ENCODE measurements at places on chromosomes 2 and 18. TPM values are rescaled to one million over a fixed set of nuclear protein-coding genes. Genes with fewer than 3 reads are reported as not detected.
A peak's percentile ranks its signal among the peaks of the same experiment; 100 is the strongest.

- no peak for DNase-seq
These were observed 8.6 kb upstream of the RNF152 start for GRCh38 chr18:61901323-61901986.

DNA sequence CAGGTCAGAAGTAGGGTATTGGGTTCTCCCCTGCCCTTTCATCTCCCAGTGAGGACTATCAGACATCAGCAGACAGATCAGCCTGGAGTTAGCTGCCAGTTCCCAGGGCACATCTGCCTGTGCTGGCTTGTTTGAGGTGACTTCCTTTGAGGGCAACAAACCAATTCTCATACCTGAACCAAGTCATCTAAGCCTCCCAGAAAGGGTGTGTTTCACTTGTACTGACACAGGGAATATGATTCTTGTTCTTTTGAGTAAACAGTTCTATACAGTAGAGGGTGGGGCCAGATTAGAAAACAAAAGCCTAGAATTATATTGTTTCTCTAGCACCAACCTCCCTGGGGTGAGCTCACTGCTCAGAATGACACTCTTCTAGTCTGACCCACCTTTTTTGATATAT is 591.9 kb downstream of the SLC4A3 start:
- no peak for DNase-seq

Gene KLHL14
- not detected for total RNA-seq

DNA sequence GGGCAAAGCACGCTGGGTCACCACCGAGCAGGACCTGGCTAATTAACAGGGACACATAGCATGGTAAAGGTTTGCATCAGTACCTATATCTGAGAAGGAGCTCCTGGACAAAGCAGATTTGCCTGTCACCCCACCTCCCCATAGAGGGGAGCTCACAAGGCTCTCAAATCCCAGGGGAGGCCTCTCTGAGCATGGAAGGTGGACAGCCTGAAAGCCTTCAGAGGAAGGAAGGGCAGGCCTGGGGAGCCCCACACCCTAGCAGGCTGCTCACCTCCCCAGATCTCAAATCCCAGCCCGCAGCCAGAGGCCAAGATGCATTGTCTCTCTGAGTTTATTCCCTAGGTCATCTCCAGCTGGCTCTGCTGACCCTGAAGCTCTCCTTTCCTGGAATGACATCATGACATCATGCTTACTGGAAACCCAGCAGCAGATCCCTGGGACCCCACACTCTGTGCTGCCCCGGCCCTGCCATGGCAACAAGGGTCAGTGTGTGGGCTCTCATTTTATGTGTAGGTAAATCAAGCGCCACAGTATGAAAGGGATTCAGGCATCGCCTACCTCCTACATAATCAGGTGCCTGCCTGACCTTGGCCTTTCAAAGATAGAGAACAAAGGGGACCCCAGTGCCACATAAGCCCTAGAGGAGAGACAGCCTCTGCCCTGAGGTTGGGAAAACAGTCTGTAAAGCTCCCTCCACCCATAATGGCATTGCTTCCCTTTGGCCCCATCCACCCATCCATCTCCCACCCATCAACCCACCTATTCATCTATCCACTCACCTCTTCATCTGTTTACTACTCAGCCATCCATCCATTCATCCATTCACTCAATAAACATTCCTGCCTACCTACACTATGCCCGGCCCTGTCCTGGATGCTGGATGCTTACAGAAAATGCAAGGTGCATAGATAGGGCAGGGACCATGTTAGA is 15.7 kb upstream of the TEX51 start:
- DNase-seq, result no peak

- no peak for DNase-seq
These were observed 1022.4 kb downstream of the TMEM182 start for GRCh38 chr2:103784261-103784660.

Gene CDH20
- total RNA-seq, result not detected

Gene ATP6V1B1
- not detected for total RNA-seq

Gene SLC16A14
- 0.40 TPM for total RNA-seq

DNA sequence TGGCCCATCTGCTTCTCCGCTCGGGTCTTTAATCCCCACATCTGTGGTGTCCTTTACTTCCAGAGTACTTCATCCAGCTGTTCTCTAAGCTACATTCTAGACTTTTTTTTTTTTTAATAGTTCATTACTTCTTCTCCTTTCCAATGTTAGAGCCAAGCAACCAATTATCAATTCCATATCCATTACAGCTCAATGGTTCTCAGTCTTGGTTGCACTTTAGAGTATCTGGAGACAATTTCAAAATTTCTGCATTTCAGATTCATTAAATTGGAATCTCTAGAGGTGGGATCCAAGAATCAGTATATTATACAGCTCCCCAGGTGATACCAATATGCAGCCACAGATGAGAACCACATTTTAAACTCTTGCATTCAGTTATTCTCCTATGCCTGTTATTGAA is 43.9 kb upstream of the ZSWIM2 start:
- DNase-seq, result no peak

- no peak for DNase-seq
These were observed 155.5 kb upstream of the OTX1 start for GRCh38 chr2:62894966-62895631.

DNA sequence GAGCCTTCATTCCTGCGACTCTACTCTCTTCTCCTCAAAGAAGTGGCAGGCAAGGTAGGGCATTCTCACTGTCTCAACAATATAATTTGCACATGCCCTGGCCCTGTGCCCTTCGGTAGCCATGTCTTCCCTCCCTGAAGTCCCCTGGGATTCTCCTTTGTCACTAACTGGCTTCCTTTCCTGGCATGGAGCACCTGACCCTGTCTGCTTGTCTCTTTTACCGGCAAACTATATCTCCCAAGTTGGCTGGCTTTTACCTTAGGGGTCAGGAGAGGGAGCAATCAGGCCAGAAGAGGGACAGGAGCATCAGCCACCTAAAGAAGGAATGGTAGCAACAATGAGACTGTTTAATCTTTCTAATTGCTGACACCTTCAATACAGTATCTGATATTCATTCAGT is 51.9 kb upstream of the RMDN2 start:
- no peak for DNase-seq

DNA sequence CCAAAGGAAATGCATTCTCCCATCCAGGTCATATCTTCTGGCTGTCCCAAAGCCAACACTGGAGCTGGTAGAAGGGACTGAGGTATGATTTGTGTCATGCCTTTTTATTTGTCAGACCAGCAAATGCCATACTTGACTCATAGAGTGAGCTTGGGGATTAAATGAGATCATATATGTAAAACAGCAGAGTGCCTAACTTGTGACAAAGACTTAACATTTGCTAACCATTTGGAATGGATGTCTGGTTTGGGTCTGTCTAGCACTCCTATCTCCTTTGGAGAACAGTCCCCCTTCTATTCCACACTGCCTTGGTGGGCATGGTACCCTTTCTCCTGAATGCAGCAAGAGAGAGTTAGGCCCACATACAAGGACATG is 128.5 kb upstream of the LGALSL start:
- peak; percentile 23 for DNase-seq

DNA sequence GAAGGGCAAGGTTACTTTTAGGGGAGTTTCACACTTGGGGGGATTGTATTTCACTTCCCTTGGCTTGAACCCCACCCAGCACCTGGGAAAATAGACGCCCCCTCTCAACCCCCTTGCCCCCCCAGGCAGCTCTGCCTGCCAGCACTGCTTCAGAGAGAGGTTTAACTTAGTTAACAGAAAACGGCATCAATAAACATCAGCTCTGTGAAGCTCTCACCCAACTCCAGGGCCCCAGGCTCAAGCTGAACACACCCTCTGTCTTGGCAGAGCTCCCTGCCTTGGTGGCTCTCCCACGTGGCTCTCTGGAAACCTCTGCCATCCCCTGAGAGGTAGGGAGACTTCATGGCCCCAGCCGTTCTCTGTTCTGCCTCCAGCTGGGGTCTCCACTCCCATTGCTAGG is 244.1 kb downstream of the ACKR3 start:
- no peak for DNase-seq

- no peak for DNase-seq
These were observed 554.9 kb downstream of the PLCL1 start for GRCh38 chr2:198359308-198359707.

Gene MERTK
- total RNA-seq, result 0.05 TPM

DNA sequence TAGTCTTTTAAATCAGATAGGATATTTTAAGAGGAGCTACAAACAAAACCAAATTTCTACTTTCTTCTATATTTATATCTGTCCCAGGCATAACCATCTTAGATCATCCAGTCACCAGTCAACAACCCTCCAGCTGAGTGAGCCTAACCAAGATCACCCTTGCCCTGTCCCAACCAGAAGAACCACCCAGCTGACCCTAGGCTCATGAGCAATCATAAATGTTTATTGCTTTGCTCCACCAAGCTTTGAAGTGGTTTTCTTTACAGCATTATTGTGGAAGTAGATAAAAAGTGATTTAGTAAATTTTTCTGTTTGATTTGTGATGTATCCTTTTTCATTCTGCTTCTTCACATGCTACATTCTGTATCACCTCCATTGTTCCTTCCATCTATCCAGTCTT is 167.2 kb upstream of the PIEZO2 start:
- no peak for DNase-seq

GRCh38 chr2:48531141-48531648 is 1.2 kb downstream of the STON1 start:
- DNase-seq, result peak; percentile 91

Gene FZD7
- total RNA-seq, result 137 TPM

- no peak for DNase-seq
These were observed 199.6 kb upstream of the MMADHC start for GRCh38 chr2:149787206-149787605.

Gene TUBA3D
- not detected for total RNA-seq

Gene ZC3H6
- total RNA-seq, result 4.4 TPM

- no peak for DNase-seq
These were observed 350.2 kb downstream of the RIT2 start for GRCh38 chr18:42765302-42765701.

- DNase-seq, result no peak
These were observed 69.8 kb upstream of the ACVR1C start for GRCh38 chr2:157698430-157698829.

Gene CTLA4
- total RNA-seq, result not detected

DNA sequence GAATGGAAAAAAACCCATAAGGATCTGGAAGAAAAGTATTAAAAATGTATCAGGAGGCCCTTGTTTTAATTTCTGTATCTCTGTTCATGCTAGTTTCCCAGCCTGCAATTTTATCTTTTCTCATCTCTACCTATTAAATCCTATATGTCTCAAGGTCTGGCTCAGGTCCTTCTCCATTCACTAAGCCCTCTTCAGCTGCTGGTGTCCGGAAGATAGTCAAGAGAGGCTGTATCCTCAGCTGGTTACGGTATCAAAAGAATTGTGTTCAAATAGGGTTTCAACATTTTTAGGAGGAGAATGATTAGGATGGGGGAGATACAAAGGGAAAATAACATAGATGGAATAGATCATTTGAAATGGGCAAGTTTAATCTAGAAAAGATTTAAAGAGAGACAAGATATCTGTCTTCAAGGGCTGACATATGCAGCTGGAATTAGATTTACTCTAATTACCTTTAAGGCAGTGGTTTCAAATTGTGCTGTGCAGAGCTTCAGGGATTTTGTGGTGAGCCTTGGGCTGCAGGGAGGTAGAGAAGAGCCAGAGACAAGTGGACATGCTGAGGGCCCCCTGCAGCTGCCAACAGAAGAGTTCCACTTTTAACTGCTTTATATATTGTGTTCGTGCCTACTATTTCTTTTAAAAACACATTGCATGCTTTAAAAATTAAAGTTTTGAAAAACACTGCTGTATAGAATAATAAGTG is 24.1 kb downstream of the GREB1L start:
- no peak for DNase-seq

DNA sequence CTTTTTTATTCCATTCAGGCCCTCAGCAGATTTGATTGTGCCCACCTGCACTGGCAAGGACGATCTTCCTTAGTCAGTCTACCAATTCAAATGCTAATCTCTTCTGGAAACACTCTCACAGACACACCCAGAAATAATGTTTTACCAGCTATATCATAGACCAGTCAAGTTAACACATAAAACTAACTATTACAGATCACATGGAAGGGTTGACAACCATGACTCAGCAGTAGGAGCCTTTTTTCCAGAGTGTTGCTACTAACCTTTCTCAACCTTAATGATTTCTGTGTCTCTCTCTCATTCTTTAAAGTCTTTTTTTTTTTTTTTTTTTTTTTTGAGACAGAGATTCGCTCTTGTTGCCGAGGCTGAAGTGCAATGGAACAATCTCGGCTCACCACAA is 143.5 kb upstream of the MSH6 start:
- DNase-seq, result no peak

Gene RFX8
- total RNA-seq, result 2.9 TPM

- DNase-seq, result no peak
These were observed 85.4 kb upstream of the EML6 start for GRCh38 chr2:54638103-54638502.

DNA sequence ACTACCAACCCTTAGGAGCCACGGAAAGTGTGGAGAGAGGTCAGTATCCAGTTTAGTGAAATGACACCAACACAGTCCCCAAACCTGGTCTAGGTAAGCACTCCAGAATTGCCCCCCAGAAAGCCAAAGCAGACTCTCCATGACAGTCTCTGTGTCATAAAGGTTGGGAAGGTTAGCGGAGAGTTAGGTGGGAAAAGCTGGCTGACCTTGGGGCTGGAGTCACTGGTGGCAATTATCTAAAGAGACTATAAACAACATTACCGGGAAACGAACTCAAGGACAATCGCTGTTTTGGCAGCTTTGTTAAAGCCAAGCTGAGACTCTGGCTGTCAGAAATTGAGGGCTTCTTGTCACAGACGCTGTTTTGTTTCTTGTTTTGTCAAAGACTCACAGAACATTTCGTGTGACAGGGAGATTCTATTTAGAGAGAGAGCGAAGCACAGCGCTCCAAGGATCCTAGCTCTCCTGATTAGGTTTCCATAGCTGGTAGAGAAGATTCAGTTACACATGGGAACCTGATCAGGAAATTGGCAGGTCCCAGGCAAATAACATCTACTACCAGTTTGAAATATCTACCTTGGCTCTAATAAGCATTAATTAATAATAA is 111.3 kb downstream of the LNPK start:
- DNase-seq, result no peak

GRCh38 chr18:79000997-79001396 is 21.4 kb downstream of the SALL3 start:
- no peak for DNase-seq

DNA sequence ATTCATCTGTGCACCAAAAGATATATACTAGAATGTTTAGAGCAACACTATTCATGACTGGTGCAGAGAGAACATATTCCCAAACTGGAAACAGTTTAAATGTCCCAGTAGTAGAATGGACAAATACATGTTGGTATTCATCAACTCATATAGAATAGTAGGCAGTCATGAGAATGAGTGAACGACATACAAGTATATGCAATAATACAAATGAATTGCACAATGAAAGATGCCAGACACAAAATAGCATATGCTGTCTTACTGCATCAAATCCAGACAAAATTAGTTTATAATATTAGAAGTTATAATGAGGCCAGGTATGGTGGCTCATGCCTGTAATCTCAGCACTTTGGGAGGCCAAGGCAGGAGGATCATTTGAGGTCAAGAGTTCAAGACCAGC is 8.3 kb upstream of the PRKAG3 start:
- no peak for DNase-seq

Gene CNRIP1
- total RNA-seq, result 45.8 TPM

- no peak for DNase-seq
These were observed 13.3 kb downstream of the RAB1A start for GRCh38 chr2:65116645-65117044.

GRCh38 chr18:46727177-46727576 is 29.7 kb downstream of the ST8SIA5 start:
- DNase-seq, result no peak

Gene ATP6V1C2
- total RNA-seq, result not detected

Gene C1QL2
- not detected for total RNA-seq

Gene POTEI
- not detected for total RNA-seq

GRCh38 chr18:31046916-31047315 is 4.4 kb upstream of the DSC3 start:
- no peak for DNase-seq
